Small intestine (tissue), 16 donors: ENCODE measurements at places on chromosomes 7 and 10.

DNA sequence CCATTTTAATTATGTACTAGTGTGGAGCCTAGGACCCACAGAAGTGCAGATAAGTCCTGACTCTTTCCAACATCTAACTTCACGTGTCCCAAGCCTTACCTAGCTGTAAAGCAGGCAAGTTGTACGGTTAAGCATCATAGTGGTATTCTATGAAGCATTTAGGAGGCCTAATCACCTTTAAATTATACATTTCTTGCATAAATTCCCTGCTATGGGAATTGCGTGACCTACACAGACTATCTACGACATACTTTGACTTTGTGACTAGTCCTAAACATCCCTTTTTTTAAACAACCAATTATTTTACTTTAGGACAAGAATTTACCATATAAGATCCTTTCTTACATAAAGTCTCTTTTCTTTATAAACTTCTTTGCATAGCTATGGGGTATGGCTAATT, 37.7 kb upstream of the LRGUK start:
- DNase-seq: peak; percentile 2

DNA sequence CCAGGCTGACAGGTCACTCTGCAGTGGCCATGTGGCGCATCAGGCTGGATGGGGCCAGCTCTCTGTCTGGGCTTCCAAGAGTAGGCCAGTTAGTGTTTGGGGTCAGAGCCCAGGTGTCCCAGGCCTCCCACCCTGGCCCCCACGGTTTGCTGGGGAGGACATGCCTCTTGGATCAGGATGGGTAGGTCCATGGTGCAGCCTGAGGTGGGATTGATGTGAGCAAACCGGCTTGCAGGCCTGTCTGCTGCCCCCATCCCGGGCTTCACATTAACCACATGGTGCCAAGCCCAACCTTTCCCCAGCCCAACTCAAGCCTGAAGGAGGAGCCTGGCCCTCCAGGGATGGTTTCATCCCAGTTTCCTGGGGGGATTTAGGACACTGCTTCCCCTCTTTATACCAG, 39.2 kb downstream of the LDB3 start:
- DNase-seq: no peak

- no peak for DNase-seq
These were observed 289.5 kb downstream of the XPNPEP1 start for GRCh38 chr10:109633846-109634245.

GRCh38 chr7:155790666-155791065, 21.6 kb downstream of the SHH start:
- DNase-seq: no peak

- no peak for DNase-seq
These were observed 86.7 kb downstream of the AVL9 start for GRCh38 chr7:32582036-32582435.

DNA sequence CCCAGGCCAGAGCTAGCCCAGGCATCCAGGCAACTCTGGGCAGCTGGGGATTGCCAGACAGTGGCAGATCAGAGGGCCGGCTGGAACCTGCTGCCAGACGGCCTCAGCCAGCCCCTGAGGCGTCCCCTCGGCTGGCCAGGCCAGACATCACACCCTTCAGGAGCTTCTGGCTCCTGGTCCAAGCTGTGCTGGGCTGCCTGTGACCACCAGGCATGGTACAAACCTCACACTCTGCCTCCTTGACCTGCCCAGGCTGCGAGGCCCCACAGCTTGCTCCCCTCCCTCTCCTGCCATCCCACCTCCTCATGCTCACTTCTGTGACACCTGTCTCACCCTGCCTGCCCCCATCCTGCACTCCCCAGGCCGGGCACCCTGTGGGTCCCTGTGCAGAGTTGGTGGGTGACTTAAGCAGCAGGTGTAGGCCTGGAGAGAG, 5.7 kb downstream of the DEPP1 start:
- no peak for DNase-seq

DNA sequence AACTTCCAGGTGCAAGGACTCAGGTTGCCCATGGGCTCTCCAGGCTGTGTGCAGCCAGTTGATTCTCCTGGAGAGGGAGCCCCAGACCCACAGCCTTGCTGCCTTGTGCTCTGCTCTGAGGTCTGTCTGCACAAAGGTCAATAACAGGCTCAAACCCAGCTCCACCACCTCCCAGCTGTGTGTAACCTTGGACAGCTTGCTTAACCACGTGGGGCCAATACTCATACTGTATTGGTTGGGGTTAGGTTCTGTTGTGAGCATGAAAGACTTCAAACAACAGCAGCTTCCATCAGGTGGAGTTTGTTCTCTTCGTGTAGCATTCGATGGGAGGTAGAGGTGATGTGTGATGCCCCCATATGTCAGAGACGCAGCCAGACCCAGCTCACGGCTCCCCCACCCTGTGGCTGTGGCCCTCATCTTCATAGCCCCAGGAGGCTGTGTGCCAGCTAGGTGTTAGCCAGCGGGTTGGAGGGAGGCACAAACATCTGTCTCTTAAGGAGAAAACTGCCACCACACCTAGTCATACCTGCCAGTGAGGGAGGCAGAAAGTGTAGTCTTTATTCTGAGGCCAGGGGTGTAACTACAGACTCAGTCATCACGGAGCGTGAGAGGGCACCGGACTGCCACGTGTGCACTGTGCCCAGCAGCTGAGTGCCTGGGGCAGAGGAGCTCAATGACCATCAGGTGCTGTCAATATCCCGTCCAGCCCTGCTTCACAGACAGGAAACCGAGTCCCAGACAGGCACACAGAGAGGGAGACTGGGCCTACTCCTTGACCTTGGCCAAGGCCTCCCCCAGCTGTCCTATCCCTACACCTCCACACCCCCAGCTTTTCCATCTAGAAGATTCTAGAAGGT, 8.1 kb upstream of the POLD2 start:
- peak; percentile 39 for DNase-seq

DNA sequence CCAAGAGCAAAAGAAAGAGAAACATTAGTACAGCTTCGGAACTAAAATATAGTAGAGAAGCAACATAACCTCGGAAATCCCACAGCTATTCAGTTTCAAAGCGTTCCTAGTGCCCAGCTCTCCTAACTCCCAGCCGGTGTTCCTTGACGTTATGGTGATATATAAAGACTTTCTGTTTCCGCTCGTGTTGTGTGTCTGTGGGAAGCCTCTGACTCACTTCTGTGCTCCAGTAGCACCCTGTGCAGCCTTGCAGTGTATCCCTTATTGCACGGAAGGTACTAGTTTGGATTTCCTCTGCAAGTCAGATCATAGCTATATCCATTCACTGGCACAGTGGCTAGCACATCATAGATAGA, 535 bp downstream of the ASAH2B start:
- DNase-seq: peak; percentile 42

- peak; percentile 47 for DNase-seq
These were observed 7.5 kb upstream of the EBF3 start for GRCh38 chr10:129971381-129972144.

- no peak for DNase-seq
These were observed 296.0 kb upstream of the TEX47 start for GRCh38 chr7:89091550-89091949.

GRCh38 chr10:58590924-58591323, 78.3 kb downstream of the BICC1 start:
- DNase-seq: no peak
